ENCODE measurements at places on chromosomes 5 and 9.

DNA sequence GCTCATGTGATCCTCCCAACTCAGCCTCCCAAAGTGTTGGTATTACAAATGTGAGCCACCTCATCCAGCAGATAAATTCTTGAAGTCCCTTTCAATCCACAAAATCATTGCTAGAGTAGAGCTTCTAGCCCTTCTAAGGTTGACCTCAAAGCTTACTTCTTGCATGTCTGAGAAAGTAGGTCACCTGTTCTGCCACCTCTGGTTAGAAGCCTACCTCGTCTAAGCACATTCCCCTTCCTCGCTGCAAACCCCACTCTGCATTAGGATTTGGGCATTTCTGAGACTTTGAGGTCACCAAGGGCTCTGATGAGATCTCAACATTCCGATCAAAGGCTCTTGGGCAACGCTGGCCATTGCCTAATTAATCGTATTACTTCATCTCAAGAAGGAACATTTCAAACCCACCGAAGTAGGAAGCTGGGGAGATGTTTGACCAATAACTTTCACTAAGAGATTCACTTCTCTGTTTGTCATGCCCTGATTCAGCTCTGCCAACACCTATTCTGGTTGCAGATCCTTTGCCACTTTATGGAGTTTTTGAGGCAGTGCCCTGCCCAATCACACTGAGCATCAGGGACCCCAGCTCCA lies 8.6 kb downstream of the ADAM19 start:
- no peak for DNase-seq

DNA sequence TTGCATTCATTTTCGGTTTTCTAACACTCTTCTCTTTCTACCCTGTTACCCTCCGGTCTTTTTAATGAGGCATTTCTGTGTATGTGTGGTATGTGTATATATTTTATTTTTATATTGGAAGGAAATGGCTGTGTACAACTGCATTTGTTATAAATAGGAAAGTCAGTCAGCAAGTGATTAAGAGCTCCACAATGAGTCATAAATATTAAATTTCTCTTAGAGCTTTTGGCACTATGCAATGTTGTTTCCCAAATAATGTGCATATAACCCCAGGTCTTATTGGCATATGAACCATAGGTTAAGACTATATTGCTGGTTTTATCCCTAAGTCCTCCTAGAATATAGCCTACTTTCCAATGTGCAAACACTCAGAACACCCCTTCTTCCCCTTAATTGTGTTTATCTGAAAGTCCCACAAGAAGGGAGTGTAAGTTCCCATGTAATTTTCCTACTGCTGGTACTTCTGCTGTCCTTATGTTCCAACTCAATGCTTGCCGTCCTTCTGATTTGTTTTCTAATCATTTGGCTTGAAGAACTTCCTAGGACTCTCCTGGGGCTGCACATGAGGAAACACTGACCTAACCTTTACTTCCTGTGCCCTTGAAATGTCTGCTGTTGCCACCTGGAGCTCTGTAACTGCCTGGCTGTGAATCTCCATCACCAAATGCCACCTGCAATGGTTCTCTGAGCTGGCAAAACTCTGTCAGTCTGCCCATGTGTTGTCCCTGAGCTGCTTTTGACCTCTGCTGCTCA lies 65.5 kb upstream of the PCSK5 start:
- no peak for DNase-seq

GRCh38 chr5:56725711-56726411 lies 89.5 kb upstream of the MAP3K1 start:
- DNase-seq, result no peak

- DNase-seq, result no peak
Measured at GRCh38 chr9:75504721-75505120, 385.8 kb upstream of the PCSK5 start.

GRCh38 chr5:149735066-149735465 lies 5.0 kb downstream of the PPARGC1B start:
- no peak for DNase-seq

All from NCI-H1694 (cell line).